ENCODE measurements at places on chromosomes 6 and 20.

DNA sequence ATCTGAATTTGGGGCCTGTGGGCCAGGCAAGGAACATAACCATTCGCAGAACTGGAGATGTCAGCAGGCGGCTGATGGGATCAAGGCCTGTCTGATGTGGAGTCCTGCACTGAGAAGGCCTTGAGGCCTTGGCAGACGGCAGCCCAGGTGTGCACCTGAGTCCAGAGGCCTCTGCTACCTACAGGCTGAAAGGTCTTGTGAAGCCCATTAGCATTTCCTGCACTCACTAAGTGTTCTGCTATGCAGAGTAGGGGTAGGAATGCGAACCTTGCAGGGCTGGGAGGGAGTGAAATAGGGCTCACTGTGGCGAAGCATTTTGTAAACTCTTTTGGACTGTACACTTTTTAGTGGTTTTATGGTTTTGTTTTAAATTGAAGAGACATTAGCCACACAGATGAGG lies 48.3 kb upstream of the RNF24 start:
- DNase-seq, result no peak

GRCh38 chr6:85747093-85747492 lies 104.4 kb upstream of the SYNCRIP start:
- DNase-seq, result no peak

GRCh38 chr6:163576114-163576513 lies 161.6 kb downstream of the QKI start:
- DNase-seq, result no peak

- no peak for DNase-seq
Observed at GRCh38 chr6:11366934-11367637, 134.6 kb upstream of the NEDD9 start.

DNA sequence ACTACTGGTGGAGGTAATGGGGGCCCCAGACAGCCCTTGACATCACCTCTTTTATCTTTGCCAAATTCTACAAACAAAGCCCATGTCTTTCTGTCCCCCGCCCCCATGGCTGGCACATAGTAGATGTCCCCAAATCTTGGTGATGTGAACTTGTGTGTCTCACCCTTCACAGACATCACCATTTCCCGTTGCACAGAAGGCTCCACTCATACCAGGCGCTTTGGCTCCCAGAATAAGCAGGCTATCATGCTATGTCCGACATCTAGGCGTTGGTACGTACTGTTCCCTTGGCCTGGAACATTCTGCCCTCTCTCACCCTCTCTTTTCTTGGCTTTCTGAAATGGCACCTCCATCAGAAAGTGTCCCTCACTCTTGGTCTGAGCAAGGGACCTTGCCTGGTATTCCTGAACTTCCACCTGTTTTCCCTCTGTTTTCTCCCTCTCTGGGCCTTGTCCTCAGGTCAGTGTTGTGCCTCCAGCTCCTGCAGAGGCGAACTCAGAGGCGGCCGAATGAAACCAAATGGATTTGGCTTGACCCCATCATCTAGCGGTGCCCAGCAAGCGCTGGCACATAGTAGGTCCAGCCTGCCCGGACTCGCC lies 968 bp upstream of the CCN5 start:
- DNase-seq, result no peak

GRCh38 chr6:149429427-149430360 lies 29.6 kb downstream of the SUMO4 start:
- no peak for DNase-seq

DNA sequence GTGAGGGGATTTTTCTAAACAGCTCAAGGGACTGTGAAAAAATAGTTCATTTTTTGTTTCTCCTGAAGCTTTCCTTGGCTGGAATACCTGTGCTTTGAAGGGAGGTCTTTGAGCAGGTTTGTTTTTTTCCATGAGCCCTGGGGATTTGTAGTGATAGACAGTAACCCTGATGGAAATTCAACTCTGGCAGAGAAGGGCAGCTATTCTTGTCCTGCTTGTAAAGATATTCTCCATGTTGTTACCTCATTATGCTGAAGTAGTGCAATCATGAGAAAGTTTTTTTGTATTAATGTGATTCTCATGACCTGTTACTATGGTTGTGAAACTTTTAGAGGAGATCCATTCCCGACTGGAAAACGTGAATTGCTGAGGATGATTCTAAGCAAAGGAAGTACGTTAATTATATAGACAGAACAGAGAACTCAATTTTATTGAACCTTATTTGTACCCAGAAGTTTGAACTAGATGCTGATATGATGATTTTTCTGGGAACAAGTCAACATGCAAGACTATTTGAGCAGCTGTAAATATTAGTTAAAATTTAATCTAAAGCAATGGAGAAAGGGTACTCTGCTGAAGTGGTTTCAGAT lies 12.5 kb downstream of the UTRN start:
- DNase-seq, result no peak

- DNase-seq, result no peak
Observed at GRCh38 chr20:15512916-15513315, 1060.3 kb downstream of the KIF16B start.

- DNase-seq, result no peak
Observed at GRCh38 chr6:31763619-31763940, 1.1 kb downstream of the SAPCD1 start.

GRCh38 chr20:33443006-33443511 lies 504 bp downstream of the SNTA1 start:
- DNase-seq, result peak; percentile 50
